Hepatocyte (in vitro differentiated cells): ENCODE measurements at places on chromosomes 2 and 18. TPM values are rescaled to one million over a fixed set of nuclear protein-coding genes. Genes with fewer than 3 reads are reported as not detected.

DNA sequence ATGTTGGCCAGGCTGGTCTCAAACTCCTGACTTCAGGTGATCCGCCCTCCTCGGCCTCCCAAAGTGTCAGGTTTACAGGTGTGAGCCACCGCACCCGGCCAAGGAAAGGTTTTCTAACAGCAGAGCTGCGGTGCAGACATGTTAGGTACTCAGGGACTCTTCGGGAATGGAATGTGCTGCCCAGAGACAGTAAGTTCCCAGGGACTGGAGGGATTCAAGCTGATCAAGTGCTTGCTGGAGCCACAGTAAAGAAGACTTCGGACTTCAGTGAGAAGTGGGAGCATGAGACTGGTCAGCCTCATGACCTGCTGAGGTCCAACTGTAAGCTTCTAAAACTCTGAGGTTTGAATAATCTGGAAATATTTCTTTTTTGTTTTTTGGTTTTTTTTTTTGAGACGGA is 7.8 kb upstream of the DES start:
- peaks cover 3% of the 10 kb centered on the region for H3K4me1 ChIP-seq
- H3K36me3 ChIP-seq, result no peaks in the 10 kb centered on the region
- no peaks in the 10 kb centered on the region for H3K27me3 ChIP-seq
- H3K4me3 ChIP-seq, result no peak overlapping the region
- no peak for DNase-seq

Gene DNAJC5G
- polyA plus RNA-seq, result not detected in 2 replicates

Gene ABHD1
- polyA plus RNA-seq, result 0.58 and 1.1 TPM in 2 replicates

- no peaks in the 10 kb centered on the region for H3K36me3 ChIP-seq
- H3K4me3 ChIP-seq, result no peak overlapping the region
- DNase-seq, result no peak
- no peak overlapping the region for H3K27ac ChIP-seq
- no peaks in the 10 kb centered on the region for H3K27me3 ChIP-seq
Measured at GRCh38 chr2:236054125-236054524, 114.1 kb downstream of the GBX2 start.

- DNase-seq, result no peak
- no peaks in the 10 kb centered on the region for H3K4me1 ChIP-seq
- H3K27ac ChIP-seq, result no peak overlapping the region
- H3K36me3 ChIP-seq, result no peaks in the 10 kb centered on the region
Measured at GRCh38 chr2:19882286-19882685, 19.5 kb downstream of the TTC32 start.

Gene TTC27
- 9.6 and 12.7 TPM in 2 replicates for polyA plus RNA-seq

GRCh38 chr2:70837980-70838925 is 2.6 kb upstream of the CD207 start:
- peaks cover 10% of the 10 kb centered on the region for H3K27me3 ChIP-seq
- no peak overlapping the region for H3K4me3 ChIP-seq
- no peak for DNase-seq
- no peaks in the 10 kb centered on the region for H3K36me3 ChIP-seq

Gene ABCG8
- 1.8 and 6.5 TPM in 2 replicates for polyA plus RNA-seq

Gene SYT4
- polyA plus RNA-seq, result 0.39 and 1.3 TPM in 2 replicates

- peaks cover 48% of the 10 kb centered on the region for H3K4me1 ChIP-seq
- H3K36me3 ChIP-seq, result no peaks in the 10 kb centered on the region
- DNase-seq, result peak; percentile 95
- H3K4me3 ChIP-seq, result peak overlapping the region; percentile 73
Measured at GRCh38 chr2:74002505-74003421, 18.1 kb downstream of the TET3 start.
